Nephron progenitor cell (in vitro differentiated cells): ENCODE measurements at places on chromosomes 2 and 18.

- peaks cover 3% of the 10 kb centered on the region for H3K36me3 ChIP-seq
- DNase-seq, result no peak
- H3K27me3 ChIP-seq, result no peaks in the 10 kb centered on the region
- H3K27ac ChIP-seq, result peak overlapping the region; percentile 87
- H3K4me3 ChIP-seq, result no peak overlapping the region
Observed at GRCh38 chr18:39485696-39486095, 1920.1 kb upstream of the CELF4 start.

GRCh38 chr2:162710287-162710890, 128.2 kb downstream of the KCNH7 start:
- H3K4me1 ChIP-seq, result peaks cover 10% of the 10 kb centered on the region
- no peak overlapping the region for H3K4me3 ChIP-seq
- no peak for DNase-seq
- no peaks in the 10 kb centered on the region for H3K27me3 ChIP-seq
- H3K27ac ChIP-seq, result no peak overlapping the region
- H3K36me3 ChIP-seq, result no peaks in the 10 kb centered on the region

DNA sequence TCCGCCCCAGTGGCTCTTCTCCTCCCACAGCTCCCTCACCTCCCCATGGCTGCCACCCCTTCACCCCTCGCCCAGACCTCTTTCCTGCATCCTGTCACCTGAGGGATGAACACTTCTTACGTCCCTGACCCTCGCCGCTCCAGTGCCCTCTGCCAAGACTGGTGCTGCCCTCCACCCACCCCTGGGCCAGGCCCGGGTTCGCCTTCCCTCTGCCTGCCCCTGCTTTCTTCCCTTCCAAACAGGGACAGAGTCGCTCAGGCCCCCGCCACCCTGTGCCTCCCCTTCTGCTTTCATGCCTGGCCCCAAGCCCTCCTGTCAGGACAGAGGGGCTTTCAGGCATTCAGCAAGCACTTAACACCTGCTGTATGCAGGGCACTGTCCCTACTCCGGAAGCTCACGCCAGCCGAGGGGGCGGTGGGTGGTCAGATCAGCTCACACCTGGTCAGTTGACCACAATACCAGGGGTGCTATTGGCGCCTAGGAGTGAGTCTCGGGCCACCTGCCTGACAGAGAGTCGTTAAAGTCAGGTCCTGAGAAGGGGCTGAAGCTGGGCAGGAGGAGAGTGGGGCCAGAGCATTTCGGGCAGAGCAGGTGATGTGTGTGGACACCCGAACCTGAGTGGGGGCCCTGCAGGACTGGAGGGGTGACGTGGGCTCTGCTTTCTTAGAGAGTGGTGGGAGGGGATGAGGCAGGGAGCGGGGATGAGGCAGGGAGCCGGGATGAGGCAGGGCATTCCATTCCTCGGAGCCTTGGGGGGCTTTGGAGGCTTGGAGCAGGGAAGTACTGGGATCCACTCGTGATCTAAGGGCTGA, 26.0 kb upstream of the HPCAL1 start:
- H3K27ac ChIP-seq, result peak overlapping the region; percentile 69
- no peaks in the 10 kb centered on the region for H3K36me3 ChIP-seq
- peaks cover 12% of the 10 kb centered on the region for H3K27me3 ChIP-seq
- H3K4me1 ChIP-seq, result peaks cover 44% of the 10 kb centered on the region
- no peak for DNase-seq

- peaks cover 12% of the 10 kb centered on the region for H3K27me3 ChIP-seq
- no peak overlapping the region for H3K27ac ChIP-seq
- H3K4me3 ChIP-seq, result no peak overlapping the region
- H3K4me1 ChIP-seq, result peaks cover 17% of the 10 kb centered on the region
- H3K36me3 ChIP-seq, result no peaks in the 10 kb centered on the region
Observed at GRCh38 chr18:12059334-12060181, 34.1 kb upstream of the ANKRD62 start.

DNA sequence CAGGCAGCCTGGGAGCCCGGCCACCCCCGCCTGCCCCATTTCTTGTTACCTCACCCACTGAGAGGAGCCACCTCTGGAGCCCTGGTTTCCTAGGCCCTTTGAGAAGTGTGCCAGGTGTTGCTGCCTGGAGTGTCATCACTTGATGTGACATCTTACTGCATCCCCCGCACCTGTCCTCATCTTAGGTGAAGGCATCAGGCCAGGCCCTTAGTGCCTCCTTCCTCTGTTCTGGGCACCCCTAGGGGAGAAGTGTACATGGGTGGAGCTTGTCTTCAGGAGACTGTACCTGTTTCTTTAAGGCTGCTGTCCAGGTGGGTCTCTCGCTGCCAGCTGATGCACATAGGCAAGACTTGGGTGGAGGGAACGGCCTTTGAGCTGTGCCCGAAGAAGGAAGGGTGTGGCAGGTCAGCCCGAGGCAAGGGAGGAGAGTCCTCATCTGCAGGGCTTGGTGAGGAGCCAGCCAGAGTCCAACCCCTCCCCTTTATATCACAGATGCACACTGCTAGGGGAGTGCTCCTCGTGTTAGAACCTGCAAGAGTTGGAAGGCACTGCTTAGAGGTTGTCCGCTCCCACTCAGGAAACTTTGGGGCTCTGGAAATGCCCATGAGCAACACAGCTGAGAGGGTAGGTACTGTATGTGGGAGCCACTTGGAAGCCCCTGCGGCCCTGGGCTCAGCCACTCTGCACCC, 45.9 kb downstream of the NCK2 start:
- peaks cover 75% of the 10 kb centered on the region for H3K4me1 ChIP-seq
- no peak for DNase-seq
- H3K36me3 ChIP-seq, result peaks cover 26% of the 10 kb centered on the region
- no peaks in the 10 kb centered on the region for H3K27me3 ChIP-seq

- H3K27ac ChIP-seq, result no peak overlapping the region
- H3K36me3 ChIP-seq, result peaks cover 8% of the 10 kb centered on the region
- H3K27me3 ChIP-seq, result peaks cover 8% of the 10 kb centered on the region
- peaks cover 9% of the 10 kb centered on the region for H3K4me1 ChIP-seq
Observed at GRCh38 chr2:24169023-24169422, 5.8 kb upstream of the FAM228A start.

- peaks cover 40% of the 10 kb centered on the region for H3K36me3 ChIP-seq
- no peak overlapping the region for H3K27ac ChIP-seq
- peaks cover 46% of the 10 kb centered on the region for H3K4me1 ChIP-seq
- no peak overlapping the region for H3K4me3 ChIP-seq
- peaks cover 8% of the 10 kb centered on the region for H3K27me3 ChIP-seq
Observed at GRCh38 chr2:232260075-232260474, 118.5 kb upstream of the ALPP start.

- H3K4me1 ChIP-seq, result peaks cover 28% of the 10 kb centered on the region
- no peak overlapping the region for H3K27ac ChIP-seq
- H3K4me3 ChIP-seq, result no peak overlapping the region
Observed at GRCh38 chr2:20103530-20103929, 52.1 kb upstream of the LAPTM4A start.

DNA sequence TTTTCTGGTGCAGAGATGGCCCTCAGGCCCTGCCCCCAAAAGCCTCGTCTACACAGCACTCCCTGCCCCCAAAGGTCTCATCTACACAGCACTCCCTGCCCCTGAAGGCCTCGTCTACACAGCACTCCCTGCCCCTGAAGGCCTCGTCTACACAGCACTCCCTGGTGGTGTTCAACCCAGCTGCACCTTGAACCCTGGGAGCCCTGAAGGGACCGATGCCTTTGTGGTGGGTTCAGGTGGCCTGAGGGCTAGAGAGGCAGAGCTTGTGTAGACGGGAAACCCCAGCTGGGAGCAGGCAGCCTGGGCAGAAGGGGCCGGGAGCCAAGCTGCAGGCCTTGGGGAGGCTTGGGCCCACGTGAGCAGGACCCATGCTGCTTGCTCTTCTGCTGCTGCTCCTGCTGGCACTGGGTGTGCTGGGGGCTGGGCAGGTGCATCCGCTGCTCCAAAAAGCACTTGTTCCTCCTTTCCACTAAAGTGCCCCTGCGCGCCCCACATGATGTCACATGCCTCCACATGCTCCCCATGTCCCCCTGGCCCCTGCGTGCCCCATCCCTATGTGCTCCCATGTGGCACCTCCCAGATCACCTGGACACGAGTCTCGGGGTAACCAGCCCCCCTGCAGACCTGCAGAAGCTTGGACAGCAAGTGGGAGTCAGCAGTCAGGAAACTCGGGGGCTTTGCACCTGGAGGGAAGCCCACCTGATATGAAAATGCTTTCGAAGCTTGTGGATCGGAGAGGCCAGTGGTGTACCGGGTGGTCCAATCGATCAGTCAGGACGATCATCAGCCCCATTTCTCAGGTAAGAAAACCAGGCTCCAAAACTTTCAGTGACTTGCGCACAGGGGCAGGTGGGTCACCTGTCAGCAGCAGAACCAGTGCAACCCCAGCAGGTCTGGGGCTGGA, 94.9 kb upstream of the CTDP1 start:
- peaks cover 32% of the 10 kb centered on the region for H3K4me1 ChIP-seq
- no peak for DNase-seq
- no peak overlapping the region for H3K27ac ChIP-seq
- H3K36me3 ChIP-seq, result no peaks in the 10 kb centered on the region

DNA sequence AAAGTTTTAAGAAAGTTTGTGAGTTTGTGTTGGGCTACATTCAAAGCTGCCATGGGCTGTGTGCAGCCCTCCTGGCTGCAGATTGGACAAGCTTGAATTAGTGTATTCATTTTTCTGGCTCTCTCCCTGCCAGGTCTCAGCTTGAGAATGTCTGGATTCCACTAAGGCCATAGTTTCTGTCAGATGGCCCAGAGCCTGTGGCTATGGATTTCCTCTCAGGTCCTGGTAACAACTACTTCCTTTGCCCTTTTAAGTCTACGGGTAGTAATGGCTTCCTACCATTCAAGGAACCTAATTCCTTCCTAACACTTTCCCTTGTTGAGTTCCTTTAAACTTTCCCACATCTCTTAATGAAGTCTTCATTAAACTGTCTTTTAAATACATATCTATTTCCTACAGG, 24.3 kb upstream of the PSMD14 start:
- H3K36me3 ChIP-seq, result peaks cover 7% of the 10 kb centered on the region
- H3K4me1 ChIP-seq, result no peaks in the 10 kb centered on the region
- no peak overlapping the region for H3K27ac ChIP-seq
- peaks cover 4% of the 10 kb centered on the region for H3K27me3 ChIP-seq

DNA sequence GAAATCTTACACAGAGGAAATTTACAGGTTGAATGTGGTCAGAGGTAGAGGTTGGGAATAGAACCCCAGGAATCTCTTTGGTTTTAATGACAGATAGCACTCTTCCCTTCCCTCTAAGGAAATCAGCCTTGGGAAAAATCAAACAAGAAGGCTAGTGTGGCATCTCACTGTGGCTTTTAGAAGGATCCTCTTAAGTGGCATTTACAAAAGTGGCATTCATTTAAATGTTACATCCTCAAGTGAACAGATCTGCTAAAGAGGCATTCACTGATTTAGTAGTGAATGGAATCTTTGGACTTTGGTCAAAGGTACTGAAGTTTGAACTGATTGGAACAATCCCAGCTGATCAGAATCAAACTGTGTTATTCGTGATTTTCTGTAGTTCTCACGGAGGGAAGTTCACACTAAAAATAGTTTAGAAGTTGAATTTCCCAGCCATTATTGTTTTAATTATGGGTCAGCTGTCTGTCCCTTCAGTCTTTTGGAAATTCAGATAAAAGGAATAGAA, 136.5 kb upstream of the FN1 start:
- no peaks in the 10 kb centered on the region for H3K4me1 ChIP-seq
- H3K36me3 ChIP-seq, result no peaks in the 10 kb centered on the region
- no peak for DNase-seq
- H3K27me3 ChIP-seq, result no peaks in the 10 kb centered on the region
- H3K4me3 ChIP-seq, result no peak overlapping the region

GRCh38 chr2:6025391-6025790, 333.2 kb downstream of the SOX11 start:
- H3K36me3 ChIP-seq, result no peaks in the 10 kb centered on the region
- H3K4me3 ChIP-seq, result no peak overlapping the region
- H3K27ac ChIP-seq, result no peak overlapping the region
- peaks cover 41% of the 10 kb centered on the region for H3K4me1 ChIP-seq

DNA sequence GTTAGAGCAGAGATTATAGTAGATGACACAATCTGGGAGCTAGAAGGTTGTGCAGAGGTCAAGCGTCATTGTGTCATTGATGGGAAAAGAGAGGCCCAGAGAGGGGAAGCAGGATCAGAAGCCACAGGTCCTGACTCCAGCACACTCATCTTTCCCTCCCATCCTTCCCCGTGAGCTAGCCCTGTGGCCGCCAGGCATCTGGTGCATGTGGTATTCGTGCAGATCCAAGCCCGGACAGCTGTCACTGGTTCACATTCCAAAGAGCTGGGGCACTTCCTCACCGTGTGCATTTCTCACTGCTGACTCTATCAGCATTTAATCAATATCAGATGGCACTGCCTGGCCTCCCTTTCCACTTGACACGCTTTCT, 94.1 kb upstream of the THOC1 start:
- peaks cover 68% of the 10 kb centered on the region for H3K4me1 ChIP-seq
- no peaks in the 10 kb centered on the region for H3K27me3 ChIP-seq
- H3K36me3 ChIP-seq, result peaks cover 24% of the 10 kb centered on the region
- peak overlapping the region; percentile 99 for H3K27ac ChIP-seq

DNA sequence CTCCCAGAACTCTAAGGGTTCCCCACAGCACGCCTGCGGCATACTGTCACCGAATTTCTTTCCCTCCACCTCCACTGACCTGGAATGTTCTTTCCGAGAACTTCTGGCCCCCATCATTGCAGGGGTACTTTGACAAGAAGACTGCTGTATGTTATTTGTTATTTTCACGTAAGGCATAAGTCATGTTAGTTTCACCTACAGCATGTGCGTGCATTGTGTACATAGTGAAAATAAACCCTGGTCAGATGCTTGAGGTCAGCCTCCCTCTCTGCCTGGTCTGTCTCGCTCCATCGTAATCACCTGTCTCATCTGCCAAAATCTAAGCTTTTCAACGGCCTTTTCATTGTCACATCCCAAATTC, 4.1 kb downstream of the ABCG8 start:
- no peak overlapping the region for H3K27ac ChIP-seq
- no peaks in the 10 kb centered on the region for H3K36me3 ChIP-seq
- H3K4me1 ChIP-seq, result no peaks in the 10 kb centered on the region
- no peak for DNase-seq

DNA sequence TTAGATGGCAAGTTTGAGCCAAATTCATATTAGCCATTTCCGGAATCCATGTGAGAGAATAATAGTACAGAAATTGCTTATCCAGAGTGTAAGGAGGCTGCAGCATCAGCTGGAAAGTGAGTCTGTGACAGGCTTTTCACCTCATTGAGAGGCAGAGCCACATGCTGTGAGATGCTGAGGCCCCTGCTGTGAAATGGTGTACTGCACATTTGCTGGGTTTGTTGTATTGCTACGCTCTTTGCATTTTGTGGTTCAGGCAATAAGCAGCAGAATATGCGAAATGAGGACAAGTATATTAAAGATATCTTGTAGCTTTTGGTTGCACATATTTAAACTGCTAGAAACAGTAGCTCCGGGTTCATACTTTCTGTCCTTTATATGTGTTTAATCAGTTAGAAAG, 37.0 kb downstream of the NABP1 start:
- no peaks in the 10 kb centered on the region for H3K4me1 ChIP-seq
- H3K27ac ChIP-seq, result no peak overlapping the region
- H3K4me3 ChIP-seq, result no peak overlapping the region

GRCh38 chr2:238083919-238084318, 16.2 kb upstream of the ESPNL start:
- H3K4me3 ChIP-seq, result no peak overlapping the region
- H3K27ac ChIP-seq, result no peak overlapping the region
- no peak for DNase-seq
- H3K4me1 ChIP-seq, result no peaks in the 10 kb centered on the region
- H3K36me3 ChIP-seq, result peaks cover 85% of the 10 kb centered on the region

- DNase-seq, result peak; percentile 42
- peaks cover under 1% of the 10 kb centered on the region for H3K36me3 ChIP-seq
- H3K4me1 ChIP-seq, result peaks cover 5% of the 10 kb centered on the region
- H3K4me3 ChIP-seq, result no peak overlapping the region
Observed at GRCh38 chr2:179020156-179020750, 29.7 kb downstream of the CCDC141 start.

GRCh38 chr2:62410015-62410453, 96.0 kb downstream of the TMEM17 start:
- no peak overlapping the region for H3K27ac ChIP-seq
- H3K4me1 ChIP-seq, result peaks cover 54% of the 10 kb centered on the region
- no peaks in the 10 kb centered on the region for H3K36me3 ChIP-seq
- peaks cover 5% of the 10 kb centered on the region for H3K27me3 ChIP-seq
